ENCODE measurements at places on chromosomes 1 and 21.

GRCh38 chr1:12167493-12168429 is 970 bp downstream of the TNFRSF1B start:
- DNase-seq, result no peak

DNA sequence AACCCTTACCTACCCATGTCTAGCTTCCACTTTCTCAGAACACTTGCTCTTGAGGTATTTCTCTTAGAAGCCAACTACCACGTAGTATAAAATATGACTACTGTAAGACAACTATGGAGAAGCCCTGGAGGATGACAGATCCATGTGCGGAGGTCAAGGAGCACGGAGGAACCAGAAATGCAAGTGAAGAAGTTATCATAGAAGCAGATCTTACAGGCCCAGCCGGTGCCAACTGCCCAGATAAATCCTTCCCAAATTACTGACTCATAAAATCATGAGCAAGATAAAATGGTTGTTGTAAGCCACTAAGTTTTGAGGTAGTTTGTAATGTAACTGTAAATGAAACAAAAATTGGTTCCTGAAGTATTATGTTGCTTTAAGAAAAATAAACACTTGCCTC is 12.6 kb downstream of the GTF2B start:
- DNase-seq, result no peak

GRCh38 chr21:46613391-46613790 is 8.5 kb upstream of the S100B start:
- DNase-seq, result no peak

DNA sequence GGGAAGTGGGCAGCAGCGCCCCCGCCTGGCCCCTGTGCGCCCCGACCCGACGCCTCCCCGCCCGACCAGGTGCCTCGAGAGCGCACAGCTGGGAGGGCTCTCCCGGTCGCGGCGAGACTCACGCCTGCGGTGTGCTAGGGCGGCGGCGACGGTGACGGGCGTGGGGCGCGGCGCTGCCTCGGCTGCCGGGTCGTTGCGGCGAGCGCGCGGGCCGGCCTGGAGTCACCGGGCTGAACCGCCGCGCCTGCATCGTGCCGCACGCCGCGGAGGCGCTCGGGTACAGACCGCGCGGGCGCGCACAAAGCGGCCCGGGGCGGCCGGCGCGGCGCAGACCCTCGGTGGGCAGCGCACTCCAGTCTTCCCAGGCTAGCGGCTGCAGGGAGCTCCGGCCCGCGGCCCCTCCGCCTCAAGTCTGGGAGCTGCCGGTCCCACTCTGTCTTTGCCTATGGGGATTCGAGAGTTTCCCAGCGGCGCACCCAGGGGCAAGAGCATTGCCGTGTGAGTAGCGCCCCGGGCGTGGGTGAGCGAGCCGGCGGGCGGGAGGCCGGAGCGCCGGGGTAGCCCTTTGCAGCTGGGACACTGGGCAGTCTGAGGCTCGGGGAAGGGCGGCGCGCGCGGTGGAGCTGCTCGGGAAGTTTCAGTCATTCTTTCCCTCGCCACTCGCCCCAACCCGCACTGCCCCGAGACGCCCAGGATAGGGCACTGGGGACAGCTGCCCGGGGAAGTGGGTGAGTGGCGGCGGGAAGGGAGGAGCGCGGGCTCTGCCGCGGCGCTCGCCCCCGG is at the start of gene SLC35F3:
Gene SLC35F3, plus strand, starts transcription at position 44 of the 783 bp plus-strand sequence.
- no peak for DNase-seq

GRCh38 chr1:43018121-43018520 is 59.5 kb upstream of the SLC2A1 start:
- no peak for DNase-seq

GRCh38 chr1:59017501-59018231 is 233.8 kb upstream of the JUN start:
- DNase-seq, result peak; percentile 65

GRCh38 chr1:101262060-101262459 is 25.2 kb downstream of the S1PR1 start:
- no peak for DNase-seq

Data from EL (cell line).